ENCODE measurements at places on chromosomes 6 and 20.

DNA sequence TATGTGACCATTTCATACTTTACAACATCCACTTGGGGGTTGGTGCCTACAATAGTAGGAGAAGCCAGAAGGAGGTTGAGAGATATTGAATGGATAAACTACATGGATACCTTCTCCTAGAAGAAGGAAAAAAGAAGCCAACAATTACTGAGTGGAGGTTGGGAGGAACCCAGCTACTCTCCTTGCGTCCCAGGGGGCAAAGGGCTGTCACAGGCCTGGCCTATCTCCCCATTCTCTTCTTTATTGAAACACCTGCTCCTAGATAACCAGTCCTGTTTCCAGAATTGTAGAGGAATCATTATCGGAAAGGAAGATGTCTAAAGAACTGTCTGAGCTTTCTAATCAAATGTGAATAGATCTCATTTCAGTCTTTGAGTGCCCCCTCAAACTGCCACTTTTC is 115.1 kb downstream of the MAP7 start:
- DNase-seq = no peak

GRCh38 chr6:36428911-36429310 is 13.7 kb downstream of the PXT1 start:
- DNase-seq = no peak

GRCh38 chr20:4593149-4593525 is 128.6 kb upstream of the PRND start:
- DNase-seq = no peak

GRCh38 chr6:14506656-14507246 is 389.2 kb downstream of the CD83 start:
- DNase-seq = no peak

DNA sequence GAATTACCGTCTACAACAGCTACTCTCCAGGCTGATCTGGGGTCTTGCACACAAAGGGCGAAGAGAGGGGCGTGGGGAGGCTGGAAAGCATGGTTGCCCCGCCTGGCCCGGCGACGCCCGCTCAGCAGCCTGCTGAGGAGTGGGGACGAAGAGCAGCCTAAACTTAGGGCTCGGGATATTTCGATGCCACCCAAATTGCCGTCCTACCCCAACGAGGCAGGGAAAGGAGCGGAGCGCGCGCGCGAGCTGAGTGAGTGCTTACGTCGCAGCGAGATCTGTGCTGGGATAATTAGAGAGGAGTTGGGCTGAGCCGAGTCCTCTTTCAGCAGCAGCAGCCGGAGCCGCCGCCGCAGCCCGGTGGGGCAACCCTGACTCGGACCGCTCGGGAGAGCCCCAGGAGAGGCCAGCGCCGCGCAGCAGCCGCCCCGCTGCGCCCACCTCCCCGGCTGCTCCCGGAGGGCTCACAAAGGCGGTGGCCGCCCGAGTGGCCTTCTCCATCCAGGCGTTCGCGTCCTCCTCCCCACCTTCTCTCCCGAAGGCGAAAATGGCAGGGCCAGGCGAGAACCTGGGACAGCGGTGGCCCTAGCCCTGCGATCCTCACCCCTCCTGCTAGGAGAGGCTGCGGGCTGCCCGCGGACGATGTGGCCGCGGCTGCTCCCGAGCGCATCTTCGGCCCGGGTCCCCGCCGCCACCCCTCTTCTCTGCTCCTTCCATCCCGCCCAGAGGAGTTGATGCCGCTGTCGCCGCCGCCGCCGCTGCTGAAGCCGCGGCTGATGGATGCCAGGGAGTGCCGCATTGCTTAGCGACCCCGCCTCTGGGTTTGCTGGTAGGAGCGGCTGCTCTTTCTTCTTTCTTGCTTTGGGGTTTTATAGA is at the start of gene CLVS2:
CLVS2 (plus strand) TSS at position 315 of the 873 bp plus-strand sequence. CDS start 1,543 bp downstream, outside the sequence.
- no peak for DNase-seq

GRCh38 chr6:148203970-148204369 is 138.7 kb upstream of the SASH1 start:
- DNase-seq = peak; percentile 68

GRCh38 chr6:17001188-17001587 is 100.7 kb upstream of the STMND1 start:
- no peak for DNase-seq

GRCh38 chr20:48490961-48491831 is 336.6 kb downstream of the PREX1 start:
- DNase-seq = no peak

DNA sequence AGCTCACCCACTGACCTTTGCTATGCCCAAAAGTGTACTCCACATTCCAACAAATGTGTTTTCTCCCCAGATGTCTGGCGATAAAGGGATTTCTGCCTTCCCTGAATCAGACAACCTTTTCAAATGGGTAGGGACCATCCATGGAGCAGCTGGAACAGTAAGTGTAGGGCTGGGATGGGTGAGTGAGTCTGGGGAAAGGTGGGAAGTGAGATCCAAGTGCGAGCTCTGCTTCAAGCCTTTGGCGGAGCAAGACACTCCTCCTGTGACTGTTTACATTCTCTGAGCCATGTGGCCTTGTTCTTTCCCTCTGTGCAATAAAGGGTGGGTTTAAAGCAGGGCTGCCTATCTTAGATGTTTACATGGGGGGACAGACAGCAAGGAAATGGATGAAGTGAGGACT is 1.9 kb downstream of the UBE2C start:
- no peak for DNase-seq

DNA sequence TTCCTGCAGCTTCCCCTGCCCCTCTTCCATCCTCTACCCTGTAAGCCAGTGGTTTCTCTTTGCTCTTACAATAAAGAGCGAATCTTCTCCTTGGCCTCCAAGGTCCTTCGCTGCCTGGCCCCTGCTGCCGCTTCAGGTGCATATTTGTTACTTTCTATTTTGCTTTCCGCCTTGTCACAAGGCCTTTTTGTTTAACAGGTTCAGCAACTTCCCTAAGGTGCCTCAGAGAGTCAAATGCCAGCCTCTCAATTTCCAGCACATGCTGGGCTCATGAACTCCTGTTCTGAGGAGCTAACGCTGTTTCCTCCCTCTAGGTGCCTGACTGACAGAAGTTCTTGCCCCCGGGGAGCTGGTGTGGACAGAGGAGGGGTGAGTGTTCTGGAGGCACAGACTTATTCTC is 42.4 kb upstream of the EPB41L1 start:
- DNase-seq = no peak

DNA sequence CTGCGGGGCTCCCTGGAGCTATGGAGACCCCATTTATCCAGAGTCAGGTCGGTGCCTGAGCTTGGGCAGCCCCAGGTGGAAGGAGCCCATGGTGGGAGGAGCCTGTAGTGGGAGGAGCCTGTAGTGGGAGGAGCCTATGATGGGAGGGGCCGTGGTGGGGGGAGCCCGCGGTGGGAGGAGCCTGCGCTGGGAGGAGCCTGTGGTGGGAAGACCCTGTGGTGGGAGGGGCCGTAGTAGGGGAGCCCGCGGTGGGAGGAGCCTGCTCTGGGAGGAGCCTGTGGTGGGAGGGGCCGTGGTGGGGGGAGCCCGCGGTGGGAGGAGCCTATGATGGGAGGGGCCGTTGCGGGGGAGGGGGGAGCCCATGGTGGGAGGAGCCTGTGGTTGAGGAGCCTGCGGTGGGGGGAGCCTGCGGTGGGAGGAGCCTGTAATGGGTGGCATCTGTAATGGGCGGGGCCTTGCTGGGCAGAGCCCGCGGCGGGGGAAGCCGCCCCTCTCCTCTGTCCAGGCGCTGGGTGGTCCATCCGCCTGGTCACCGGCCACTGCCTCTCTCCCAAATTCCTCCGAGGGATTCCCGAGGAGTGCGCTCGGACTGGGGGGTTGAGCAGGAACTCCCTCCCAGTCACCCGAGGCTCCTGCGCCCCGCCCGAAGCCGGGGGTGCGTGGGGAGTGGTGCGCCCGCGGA is 567 bp upstream of the FNDC11 start:
- peak; percentile 87 for DNase-seq

GRCh38 chr6:120496661-120497060 is 837.6 kb downstream of the TBC1D32 start:
- DNase-seq = no peak

DNA sequence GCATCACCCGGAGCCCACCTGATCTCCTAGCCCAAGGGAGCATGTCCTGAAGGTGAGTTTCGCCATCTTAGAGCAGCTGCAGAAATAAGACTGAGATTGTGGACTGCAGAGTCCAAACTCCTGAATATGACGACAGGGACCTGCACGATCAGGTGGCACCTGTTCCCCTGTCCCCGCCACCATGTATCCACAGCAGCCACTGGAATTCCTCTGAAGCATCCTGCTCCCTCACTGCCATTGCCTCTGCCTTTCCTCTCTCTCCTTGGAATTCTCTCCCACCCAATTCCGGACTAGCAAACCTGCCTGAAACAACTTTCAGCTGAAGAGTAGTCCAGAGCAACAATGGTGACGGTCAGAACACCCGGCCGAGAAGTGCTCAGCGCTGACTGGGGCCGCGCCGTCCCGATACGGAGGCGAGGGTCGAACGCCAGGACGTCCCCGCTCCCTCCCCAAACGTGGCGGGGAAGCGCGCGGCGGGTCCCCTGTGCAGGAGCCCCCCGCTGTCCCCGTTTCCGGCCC is 694 bp upstream of the FAM120B start:
- DNase-seq = no peak

GRCh38 chr20:32067234-32067821 is 15.3 kb downstream of the HCK start:
- no peak for DNase-seq

GRCh38 chr6:35177596-35177995 is 36.2 kb upstream of the SCUBE3 start:
- no peak for DNase-seq

DNA sequence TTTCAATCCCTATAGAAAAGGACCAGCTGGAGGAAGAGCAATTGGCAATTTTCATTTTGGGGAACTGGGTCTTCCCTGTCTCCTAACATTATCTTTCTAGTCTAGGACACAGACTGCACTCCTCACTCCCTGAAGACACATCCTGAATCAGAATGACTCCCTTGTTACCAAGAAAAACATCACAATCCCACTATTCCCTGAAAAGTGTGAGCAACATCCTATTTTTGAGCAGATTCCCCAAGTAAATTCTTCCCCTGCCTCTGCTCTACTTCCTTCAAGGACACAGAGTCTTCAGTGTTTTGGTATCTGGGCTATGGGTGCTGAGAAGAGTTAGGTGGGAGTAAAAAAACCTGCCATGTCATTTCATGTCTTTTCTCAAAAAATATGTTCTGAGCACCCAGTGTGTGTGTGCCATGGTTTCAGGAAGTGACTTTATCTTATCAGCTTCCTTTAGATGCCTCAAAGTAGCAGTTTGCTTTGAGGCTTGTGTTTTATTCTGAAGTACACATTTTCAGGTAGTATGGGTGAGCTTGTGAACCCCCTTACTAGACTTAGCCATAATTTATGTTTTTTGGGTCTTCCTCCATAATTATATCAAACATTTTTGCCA is 12.4 kb downstream of the LAMA4 start:
- DNase-seq = no peak

DNA sequence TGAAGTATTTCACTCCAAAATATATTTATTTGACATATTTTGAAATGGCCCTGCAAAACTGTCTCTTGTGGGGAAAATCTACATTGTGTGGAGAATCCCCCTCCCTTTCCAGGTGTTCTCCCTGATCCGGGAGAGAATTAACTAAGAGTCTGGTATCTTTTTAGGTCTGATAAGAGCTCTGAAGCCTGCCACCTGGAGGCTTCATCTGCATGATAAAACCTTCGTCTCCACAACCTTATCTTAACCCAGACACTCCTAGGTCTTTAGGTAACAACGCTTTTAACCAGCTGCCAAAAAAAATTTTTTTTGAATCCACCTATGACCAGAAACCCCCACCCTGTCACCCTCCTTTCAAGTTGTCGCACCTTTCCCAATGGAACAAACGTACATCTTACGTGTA is 43.0 kb downstream of the FAM184A start:
- no peak for DNase-seq

DNA sequence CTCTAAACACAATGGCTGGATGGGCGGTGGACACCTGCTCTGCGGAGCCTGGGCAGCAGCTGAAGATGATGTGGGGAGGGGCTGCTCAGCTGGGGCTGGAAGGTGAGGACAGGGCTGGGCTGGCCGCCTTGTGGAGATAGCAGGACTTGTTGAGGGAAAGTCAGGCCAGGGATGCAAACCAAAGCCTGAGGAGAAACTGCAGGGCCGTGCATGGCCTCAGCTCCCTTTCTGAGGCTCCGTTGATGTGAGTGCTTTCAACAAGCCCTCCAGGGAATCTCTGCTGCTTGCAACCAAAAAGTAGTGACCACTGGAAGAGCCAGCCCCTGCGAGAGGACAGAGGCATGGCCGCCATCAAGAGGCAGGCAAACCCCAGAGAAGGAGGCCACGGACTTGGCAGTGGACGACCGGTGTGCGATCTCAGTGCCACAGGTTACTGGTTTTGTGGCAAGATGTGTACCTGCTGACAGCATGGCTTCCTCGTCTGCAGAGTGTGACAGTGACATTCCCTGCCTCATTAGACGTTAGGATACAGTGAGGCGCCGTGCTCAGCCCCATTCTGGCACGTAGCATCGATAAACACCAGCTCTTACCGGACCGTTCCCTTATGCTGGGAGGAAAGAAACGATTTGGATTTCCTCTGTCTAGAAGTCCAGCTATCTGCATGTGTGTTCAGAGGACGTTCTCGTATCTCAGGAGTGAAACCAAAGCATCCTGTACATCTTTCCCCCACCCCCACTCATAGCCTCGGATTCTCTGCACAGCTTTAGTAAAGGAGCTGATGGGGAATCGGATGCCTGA is 37.9 kb downstream of the ERMARD start:
- DNase-seq = no peak

DNA sequence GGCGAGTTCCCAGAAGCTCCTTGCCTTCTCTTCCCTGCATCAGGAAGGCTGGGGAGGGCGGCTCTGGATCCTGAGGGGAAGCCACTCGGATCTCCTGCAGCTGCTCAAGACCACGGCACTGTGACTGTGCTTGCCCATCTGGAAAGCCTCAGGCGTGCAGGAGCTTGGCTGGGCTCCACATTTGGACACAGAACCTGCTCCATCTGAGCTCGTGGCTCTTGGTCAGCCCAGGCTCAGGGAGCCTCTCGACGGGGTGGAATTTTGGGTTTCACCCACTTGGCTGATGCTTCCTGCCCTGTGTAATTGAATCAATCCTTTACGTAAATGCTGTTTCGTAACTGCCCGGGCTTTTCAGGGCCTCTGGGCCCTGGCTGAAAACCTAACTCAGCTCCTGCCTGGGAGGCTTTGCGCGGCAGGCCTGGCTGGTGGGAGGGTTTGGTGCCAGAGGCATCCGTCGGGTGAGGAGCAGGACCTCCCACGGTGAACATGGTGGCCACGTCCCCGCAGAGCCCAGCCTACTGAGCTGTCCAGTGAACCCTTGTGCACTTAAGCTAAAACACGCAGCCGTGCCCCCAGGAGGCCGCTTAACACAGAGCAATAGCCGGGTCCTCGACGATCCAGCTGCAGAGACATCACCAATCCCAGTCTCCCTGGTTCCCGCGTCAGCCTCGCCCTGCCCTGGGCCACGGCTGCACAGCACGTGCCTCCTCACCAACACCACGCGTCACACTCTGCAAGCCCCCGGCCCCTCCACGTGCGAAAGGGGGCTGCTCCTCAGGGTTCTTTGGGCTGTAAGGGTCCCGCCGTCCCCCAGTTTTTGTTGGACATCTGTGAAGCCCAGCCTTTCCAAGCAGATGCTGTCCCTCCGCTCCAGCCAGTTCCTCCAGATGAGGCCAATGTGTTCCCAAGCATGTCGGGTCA is 241.0 kb downstream of the DLL1 start:
- DNase-seq = no peak

Data from stimulated activated CD4-positive, alpha-beta T cell treated with anti-CD3 and anti-CD28 coated beads, Interleukin-4, amount 100 ng/mL, for 24 hours (primary cell).